Thyroid gland (tissue), 4 donors: ENCODE measurements at places on chromosomes 11 and 22.

DNA sequence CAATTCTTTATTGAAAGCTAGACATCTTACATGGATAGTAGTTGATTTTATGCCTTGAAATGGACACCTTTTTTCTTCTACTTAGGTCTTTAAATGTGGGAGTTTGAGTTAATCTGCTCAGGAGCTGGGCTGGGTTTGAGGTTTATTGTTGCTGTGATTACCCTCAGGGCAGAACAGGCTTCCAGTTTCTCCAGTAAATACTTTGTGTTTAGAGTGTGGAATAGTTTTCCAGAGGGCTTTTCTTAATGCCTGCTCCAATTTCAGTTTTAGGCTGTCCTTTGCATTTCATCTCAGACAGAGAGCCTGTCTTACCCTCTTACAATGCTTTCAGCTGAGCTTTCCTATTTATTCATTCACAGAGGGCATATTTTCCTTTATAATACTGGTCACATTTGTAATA, 69.9 kb upstream of the ADORA2A start:
- DNase-seq = no peak

DNA sequence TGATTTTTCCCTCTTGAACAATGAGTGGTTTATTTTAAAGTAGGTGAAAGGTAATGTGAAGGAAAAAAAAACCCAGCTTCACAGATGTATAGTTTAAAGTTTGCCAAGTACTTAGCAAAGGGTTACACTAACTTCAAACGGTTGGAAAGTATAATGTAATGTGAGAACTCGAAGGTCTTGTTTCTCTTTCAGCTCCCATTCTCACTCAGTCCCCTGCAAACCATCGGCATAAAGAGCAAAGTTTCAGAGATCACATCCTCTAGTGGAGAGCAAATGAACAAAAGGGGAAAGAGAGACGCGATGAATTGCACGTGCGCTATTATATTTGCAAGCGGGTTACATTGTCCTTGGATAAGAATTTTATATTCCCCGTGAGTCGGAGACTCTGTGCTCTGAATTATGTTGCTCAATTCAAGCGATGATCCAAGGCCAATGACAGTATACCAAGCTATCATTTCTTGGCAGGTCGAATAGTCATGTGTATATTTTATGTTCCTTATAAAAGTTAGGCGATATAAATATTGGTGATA, 37.6 kb upstream of the BIRC3 start:
- DNase-seq = no peak

GRCh38 chr11:130168105-130168504, 8.5 kb downstream of the ST14 start:
- DNase-seq = no peak

DNA sequence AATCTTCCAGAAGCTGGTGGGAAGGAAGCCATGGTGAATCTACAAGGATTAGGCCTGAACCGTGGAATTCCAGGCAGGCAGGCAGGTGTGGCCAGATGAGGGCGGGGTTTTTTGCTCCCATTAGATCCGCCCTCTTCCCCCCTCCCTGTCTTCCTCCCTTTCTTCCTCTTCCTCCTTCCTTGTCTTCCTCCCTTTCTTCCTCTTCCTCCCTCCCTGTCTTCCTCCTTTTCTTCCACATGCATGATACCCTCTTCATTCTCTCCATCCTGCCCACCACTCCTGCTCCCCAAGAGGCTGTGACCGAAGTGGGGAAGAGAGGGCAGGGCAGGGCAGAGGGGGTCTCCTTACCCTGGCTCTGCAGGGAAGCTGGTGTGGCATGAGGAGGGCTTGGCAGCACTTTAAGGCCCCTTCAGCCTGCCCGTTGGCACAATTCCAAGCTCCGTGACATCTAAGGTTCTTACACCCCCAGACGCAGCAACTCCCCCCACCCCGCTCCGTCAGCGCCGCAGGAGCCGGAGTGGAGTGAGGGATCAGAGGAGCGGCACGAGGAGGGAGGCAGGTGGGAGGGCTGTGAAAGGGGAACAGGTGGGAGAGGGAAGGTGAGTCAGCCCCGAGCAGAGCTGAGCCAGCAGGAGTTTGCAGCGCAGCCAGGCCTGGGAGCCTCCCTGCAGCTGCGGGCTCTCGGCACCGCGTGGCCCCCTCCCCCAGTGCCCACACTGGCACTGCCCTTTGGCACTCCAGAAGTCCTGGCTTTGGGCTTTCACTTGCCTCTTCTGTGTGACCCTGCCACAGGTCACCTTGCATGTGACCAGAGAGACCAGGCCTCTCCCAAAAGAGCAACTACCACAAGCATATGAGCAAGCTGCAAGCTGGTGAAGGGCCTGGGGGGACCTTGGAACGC, 32.1 kb downstream of the KCNJ4 start:
- peak; percentile 77 for DNase-seq

- no peak for DNase-seq
These were observed 33.5 kb upstream of the FAM181B start for GRCh38 chr11:82767123-82767522.
